Fibroblast of lung (primary cell): ENCODE measurements at places on chromosomes 6 and 20.

GRCh38 chr6:31717499-31718222, 2.5 kb downstream of the LY6G6D start:
- H3K27me3 ChIP-seq: peaks cover 11% of the 10 kb centered on the region
- DNase-seq: no peak
- H3K36me3 ChIP-seq: no peaks in the 10 kb centered on the region
- no peak overlapping the region for H3K4me3 ChIP-seq

- no peak overlapping the region for H3K27ac ChIP-seq
- DNase-seq: no peak
- H3K4me1 ChIP-seq: no peaks in the 10 kb centered on the region
- no peaks in the 10 kb centered on the region for H3K36me3 ChIP-seq
- H3K27me3 ChIP-seq: peaks cover 8% of the 10 kb centered on the region
These were observed 31.5 kb upstream of the PAQR8 start for GRCh38 chr6:52330470-52330869.

DNA sequence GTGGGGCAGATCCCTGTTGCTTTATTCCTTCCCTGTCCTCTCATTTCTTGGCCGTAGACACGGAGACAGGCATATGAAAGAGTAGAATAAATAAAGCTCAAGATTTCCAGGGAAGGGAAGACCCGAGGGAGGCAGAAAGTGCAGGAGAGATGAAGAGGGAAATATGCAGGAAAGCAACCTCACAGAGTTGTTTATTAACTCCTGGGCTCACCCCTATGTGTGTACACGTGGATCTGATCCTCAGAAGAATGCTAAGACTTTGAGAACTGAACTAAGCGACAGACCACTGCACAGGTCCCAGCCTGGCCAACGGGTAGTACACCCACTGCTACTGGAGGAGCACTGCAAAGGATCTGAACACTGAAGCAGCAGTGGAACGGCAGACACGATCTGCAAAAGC, 156.2 kb downstream of the KIF16B start:
- no peaks in the 10 kb centered on the region for H3K27me3 ChIP-seq
- no peak overlapping the region for H3K4me3 ChIP-seq
- no peaks in the 10 kb centered on the region for H3K4me1 ChIP-seq
- H3K36me3 ChIP-seq: no peaks in the 10 kb centered on the region
- DNase-seq: no peak

DNA sequence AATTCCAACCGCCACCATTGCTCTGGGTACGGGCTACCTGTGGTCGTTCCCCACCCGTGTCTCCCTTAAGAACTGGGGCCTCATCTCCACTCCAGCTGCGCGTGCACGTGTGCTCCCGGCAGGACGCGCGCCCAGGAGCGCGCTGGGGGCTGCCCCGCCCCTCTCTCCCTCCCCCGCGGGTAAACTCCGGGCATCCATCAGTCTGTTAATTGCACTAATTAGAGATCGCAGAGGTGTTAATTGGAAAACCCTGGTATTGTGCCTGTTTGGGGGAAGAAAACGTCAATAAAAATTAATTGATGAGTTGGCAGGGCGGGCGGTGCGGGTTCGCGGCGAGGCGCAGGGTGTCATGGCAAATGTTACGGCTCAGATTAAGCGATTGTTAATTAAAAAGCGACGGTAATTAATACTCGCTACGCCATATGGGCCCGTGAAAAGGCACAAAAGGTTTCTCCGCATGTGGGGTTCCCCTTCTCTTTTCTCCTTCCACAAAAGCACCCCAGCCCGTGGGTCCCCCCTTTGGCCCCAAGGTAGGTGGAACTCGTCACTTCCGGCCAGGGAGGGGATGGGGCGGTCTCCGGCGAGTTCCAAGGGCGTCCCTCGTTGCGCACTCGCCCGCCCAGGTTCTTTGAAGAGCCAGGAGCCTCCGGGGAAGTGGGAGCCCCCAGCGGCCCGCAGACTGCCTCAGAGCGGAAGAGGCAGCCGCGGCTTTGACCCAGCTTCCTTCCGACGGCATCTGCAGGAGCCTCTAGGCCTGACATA, 14.4 kb downstream of the FOXP4 start:
- no peak overlapping the region for H3K27ac ChIP-seq
- peak overlapping the region; percentile 30 for H3K4me3 ChIP-seq
- H3K27me3 ChIP-seq: no peaks in the 10 kb centered on the region
- H3K4me1 ChIP-seq: no peaks in the 10 kb centered on the region
- no peak for DNase-seq

DNA sequence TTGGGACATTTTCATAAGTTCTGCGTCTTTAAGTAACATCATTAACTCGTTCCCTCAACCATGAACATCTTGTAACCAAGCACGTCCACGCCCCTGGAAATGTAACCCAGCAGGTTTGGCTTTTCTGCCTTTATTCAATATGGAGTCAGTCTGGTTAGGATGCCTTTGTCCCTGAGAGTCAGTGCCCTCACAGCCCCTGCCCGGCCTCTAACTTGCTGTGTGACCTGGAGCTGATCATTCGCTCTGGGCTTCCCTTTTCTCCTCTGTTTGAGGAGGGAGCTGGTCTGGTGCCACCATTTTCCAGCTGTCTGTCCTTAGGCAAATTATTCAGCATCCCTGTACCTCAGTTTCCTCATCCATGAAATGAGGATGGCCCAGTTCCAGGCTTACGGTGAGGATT, 26.5 kb upstream of the ANGPT4 start:
- H3K27me3 ChIP-seq: no peaks in the 10 kb centered on the region
- no peaks in the 10 kb centered on the region for H3K4me1 ChIP-seq
- no peak for DNase-seq
- H3K4me3 ChIP-seq: no peak overlapping the region

- no peak for DNase-seq
- no peak overlapping the region for H3K4me3 ChIP-seq
- H3K27me3 ChIP-seq: peaks cover 3% of the 10 kb centered on the region
- peaks cover 10% of the 10 kb centered on the region for H3K4me1 ChIP-seq
These were observed 26.6 kb downstream of the TFEB start for GRCh38 chr6:41708856-41709255.

DNA sequence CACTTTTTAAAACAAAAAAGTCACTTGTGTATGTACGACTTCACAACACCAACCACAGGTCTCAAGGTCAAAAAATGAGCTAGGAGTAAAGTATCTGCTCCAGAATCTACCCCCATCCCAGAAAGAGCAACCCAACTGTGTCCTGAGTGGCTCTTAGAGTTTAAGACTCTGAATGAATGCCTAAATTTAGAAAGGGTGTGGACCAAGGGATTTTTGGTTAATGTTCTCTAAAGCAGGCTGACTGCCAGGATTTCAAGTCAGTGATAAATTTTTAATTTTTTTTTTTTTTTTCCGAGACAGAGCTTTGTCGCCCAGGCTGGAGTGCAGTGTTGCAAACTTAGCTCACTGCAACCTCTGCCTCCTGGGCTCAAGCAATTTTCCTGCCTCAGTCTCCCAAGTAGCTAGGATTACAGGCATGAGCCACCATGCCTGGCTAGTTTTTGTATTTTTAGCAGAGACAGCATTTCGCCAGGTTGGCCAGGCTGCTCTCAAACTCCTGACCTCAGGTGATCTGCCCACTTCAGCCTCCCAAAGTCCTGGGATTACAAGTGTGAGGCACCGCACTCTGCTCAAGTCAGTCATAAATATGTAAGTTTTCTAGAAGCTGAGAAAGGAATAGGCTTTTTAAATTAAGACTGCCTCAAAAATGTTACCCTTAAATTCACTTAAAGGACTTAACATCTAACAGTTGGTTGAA, 20.2 kb downstream of the STAU1 start:
- H3K4me1 ChIP-seq: peaks cover 4% of the 10 kb centered on the region
- peak overlapping the region; percentile 22 for H3K27ac ChIP-seq
- H3K36me3 ChIP-seq: peaks cover 2% of the 10 kb centered on the region

- no peak overlapping the region for H3K4me3 ChIP-seq
- DNase-seq: no peak
- H3K27me3 ChIP-seq: no peaks in the 10 kb centered on the region
- H3K27ac ChIP-seq: no peak overlapping the region
These were observed 386.8 kb downstream of the PLCB1 start for GRCh38 chr20:8518878-8519277.

GRCh38 chr6:12097791-12098190, 85.7 kb downstream of the HIVEP1 start:
- DNase-seq: no peak
- no peaks in the 10 kb centered on the region for H3K4me1 ChIP-seq
- no peak overlapping the region for H3K4me3 ChIP-seq

GRCh38 chr6:151034825-151035781, 169.6 kb downstream of the MTHFD1L start:
- peaks cover 5% of the 10 kb centered on the region for H3K36me3 ChIP-seq
- no peaks in the 10 kb centered on the region for H3K27me3 ChIP-seq
- peaks cover 8% of the 10 kb centered on the region for H3K4me1 ChIP-seq
- H3K4me3 ChIP-seq: no peak overlapping the region
- DNase-seq: no peak

DNA sequence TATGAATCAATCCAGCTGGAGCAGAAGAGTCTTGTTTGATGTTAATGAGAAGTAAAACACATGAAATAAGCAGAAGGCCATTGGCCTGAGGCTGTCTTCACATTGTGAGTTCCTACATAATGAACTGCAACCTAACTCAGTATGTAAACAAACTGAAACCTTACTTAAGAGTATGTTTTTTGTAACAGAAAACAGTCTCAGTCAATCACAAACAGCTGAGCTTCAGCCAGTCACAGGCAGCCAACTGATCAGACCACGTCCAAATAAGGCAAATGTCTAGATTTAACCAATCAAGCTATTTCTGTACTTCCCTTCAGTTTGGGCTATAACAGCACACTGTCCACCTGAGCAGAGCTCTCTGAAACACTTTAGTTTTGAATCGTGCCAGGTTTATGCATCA, 234.7 kb downstream of the TRDN start:
- H3K4me3 ChIP-seq: no peak overlapping the region
- no peaks in the 10 kb centered on the region for H3K36me3 ChIP-seq
- H3K27me3 ChIP-seq: no peaks in the 10 kb centered on the region
- no peak overlapping the region for H3K27ac ChIP-seq
- no peaks in the 10 kb centered on the region for H3K4me1 ChIP-seq

GRCh38 chr6:166772518-166772917, 145.5 kb upstream of the RPS6KA2 start:
- no peak for DNase-seq
- H3K27ac ChIP-seq: no peak overlapping the region
- no peaks in the 10 kb centered on the region for H3K27me3 ChIP-seq
- no peaks in the 10 kb centered on the region for H3K4me1 ChIP-seq
- H3K4me3 ChIP-seq: no peak overlapping the region

DNA sequence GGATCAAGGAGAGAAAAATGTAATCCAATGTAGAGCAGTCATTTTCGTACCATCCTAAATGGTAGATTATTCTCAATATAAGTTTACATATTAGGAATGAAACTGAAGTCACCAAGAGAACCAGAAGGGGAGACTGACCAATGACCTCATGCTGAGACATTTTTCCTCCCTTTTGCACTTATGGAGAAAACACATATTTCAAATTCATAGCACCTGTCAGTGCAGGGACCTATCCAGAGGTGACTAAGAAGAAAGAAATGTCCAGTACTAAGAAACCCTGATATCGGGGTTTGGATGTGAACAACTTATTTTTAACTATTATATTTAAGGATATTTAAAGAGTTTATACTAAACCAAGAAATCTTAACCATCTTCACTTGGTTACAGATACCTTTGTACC, 16.6 kb upstream of the LYRM2 start:
- no peak overlapping the region for H3K27ac ChIP-seq
- H3K27me3 ChIP-seq: no peaks in the 10 kb centered on the region
- H3K4me3 ChIP-seq: no peak overlapping the region
- H3K36me3 ChIP-seq: peaks cover 9% of the 10 kb centered on the region

DNA sequence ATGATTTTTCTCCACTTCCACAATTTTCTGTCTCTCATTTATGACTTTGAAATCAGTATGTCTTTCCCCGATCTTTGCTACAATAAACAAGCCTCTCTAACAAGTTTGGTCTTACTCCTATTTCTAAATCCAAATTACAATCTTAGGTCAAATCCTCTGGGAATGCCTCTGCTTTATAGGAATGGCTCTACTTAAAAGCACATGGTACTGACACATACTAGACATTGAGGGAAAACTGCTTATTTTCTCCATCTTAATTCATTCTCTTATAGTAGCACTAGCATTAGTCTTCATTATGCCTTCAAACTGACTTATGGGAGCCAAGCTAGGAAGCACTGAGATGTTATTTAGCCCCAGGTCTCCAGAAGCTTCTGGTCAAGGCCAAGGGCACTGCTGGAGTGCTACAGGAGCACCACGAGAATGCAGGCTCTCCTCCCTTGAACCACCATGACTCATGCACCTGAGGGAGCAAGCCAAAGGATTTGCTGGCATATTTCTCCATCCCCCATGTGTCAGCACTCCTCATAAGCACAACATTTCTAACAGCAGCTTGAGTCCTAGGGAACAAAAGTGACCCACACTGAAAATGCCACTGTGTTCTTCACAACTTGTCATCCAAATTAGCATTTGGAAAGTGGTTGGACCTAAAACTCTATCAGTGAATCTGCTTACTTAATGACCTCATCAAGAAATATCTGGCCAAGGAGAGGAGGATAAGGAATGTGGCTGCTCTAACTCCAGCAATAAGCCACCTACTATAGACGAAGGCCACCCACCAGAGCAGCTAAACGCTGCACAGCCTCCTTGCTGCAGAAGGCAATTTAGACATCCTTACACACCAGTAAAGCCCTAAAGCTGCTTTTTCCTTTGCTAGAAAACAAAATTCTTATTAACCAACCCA, 156.8 kb upstream of the KCNQ5 start:
- H3K36me3 ChIP-seq: no peaks in the 10 kb centered on the region
- H3K27me3 ChIP-seq: no peaks in the 10 kb centered on the region
- H3K4me3 ChIP-seq: no peak overlapping the region
- H3K27ac ChIP-seq: no peak overlapping the region

DNA sequence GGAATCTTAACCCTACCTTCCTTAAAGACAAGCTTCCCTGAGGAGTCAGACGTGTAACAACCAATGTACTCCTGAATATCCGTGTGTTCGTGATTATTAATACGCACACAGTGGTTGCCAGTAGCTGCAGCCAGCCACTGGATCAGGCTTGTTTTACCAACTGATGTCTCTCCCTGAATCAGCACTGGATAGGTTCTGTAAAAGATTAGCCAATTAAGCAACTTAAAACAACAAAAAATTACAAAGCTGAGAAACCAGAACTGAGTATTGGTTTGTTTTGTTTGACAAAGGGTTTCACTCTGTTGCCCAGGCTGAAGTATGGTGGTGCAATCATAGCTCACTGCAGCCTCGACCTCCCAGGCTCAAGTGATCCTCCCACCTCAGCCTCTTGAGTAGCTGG, 69.3 kb downstream of the MDN1 start:
- no peak overlapping the region for H3K4me3 ChIP-seq
- no peaks in the 10 kb centered on the region for H3K4me1 ChIP-seq
- no peaks in the 10 kb centered on the region for H3K36me3 ChIP-seq
